ENCODE measurements at places on chromosomes 5 and 9.

GRCh38 chr9:106880863-106881262, 17.9 kb downstream of the ZNF462 start:
- DNase-seq, result peak; percentile 92

GRCh38 chr9:129493002-129493705, 127.7 kb downstream of the C9orf50 start:
- DNase-seq, result no peak

GRCh38 chr9:70874451-70874850, 247.0 kb downstream of the TRPM3 start:
- DNase-seq, result no peak

- DNase-seq, result no peak
Observed at GRCh38 chr9:94655739-94656138, 16.4 kb upstream of the FBP1 start.

- peak; percentile 44 for DNase-seq
Observed at GRCh38 chr5:51829691-51830090, 446.4 kb downstream of the ISL1 start.

- DNase-seq, result peak; percentile 53
Observed at GRCh38 chr5:407051-407450, 35.9 kb upstream of the EXOC3 start.

DNA sequence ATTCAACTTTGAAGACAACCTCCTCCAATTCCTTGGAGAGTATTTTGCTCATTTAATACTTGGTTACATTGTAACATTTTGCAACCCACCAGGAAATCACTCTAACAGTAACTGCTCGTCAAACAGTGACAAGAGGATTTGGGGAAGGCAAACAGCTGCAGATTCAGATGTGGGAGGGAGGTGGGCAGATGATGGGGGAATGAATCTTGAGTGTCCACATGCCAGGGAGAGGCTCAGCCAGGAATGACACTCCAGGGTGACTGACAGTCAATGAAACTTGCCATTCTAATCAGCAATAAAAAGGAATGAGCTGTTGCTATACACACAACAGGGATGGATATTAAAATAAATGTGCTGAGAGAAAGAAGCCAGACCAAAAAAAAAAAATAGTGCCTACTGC, 97.7 kb upstream of the ANKRD55 start:
- DNase-seq, result no peak

GRCh38 chr5:14172149-14172795, 29.1 kb downstream of the TRIO start:
- no peak for DNase-seq

GRCh38 chr5:142864290-142865260, 94.4 kb downstream of the ARHGAP26 start:
- peak; percentile 15 for DNase-seq

GRCh38 chr9:87535817-87536539, 38.3 kb downstream of the DAPK1 start:
- DNase-seq, result no peak

Data from epithelial cell of esophagus (primary cell).